ENCODE measurements at places on chromosomes 1 and 21.

GRCh38 chr1:152449661-152450060, 35.6 kb upstream of the CRNN start:
- DNase-seq, result no peak

GRCh38 chr1:156608981-156609380, 7.7 kb upstream of the GPATCH4 start:
- DNase-seq, result peak; percentile 62

DNA sequence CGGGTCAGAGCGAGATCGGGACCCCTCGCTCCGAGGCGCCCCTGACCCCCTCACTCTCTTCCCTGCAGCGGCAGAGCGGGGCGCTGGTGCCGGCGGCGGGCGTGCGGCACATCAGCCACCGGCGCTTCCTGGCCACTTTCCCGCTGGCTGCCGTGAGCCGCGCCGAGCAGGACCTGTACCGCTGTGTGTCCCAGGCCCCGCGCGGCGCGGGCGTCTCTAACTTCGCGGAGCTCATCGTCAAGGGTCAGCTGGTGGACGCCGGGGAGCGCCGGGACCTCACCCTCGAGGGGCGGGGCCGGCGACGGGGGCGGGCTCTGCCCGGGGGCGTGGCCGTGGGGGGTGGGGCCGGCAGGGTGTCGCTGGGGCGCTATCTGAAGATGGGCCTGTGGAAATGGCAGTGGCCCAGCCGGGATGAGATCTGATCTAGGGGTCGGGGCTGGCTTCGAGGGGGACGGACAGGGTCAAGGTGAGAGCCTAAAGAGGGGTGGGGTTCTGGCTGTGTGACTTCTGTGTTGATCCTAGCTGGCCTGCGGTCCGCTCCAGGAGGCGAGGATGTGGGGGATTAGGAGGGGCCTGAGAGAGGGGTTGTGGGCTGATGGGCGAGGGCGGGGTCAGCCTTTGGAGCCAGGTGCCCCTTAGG, 23.6 kb downstream of the PTPRU start:
- DNase-seq, result peak; percentile 45

- no peak for DNase-seq
Observed at GRCh38 chr1:119188926-119189325, 48.5 kb upstream of the WARS2 start.

DNA sequence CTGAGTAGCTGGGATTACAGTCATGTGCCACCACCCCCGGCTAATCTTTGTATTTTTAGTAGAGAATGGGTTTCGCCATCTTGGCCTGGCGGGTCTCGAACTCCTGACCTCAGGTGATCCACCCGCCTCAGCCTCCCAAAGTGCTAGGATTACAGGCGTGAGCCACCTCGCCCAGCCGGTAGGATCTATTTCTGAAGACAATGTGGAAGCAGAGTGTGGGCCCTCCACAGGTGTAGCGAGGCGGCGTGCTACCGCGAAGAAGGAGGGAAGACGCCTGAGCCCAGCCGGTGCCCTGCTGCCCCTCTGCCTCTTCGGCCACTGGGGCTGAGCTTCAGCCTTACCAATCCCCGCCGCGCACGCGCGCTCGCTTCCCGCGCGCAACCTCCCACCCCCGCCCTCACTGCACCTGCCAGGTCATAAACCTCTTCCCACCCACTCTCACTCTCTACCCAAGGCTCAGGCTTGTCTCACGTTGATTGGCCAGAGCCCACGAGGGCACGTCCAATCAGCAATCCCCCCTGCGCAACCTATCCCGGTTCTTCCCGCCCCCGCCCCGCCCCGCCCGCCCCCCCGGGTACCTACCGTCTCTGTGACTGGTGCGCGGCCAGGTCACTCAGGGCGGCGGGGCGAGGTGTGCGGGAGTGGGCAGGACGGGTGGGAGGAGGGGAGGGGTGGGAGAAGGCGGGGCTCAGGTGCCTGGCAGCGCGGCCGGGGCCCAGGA, 409 bp upstream of the HOOK1 start:
- DNase-seq, result peak; percentile 74

DNA sequence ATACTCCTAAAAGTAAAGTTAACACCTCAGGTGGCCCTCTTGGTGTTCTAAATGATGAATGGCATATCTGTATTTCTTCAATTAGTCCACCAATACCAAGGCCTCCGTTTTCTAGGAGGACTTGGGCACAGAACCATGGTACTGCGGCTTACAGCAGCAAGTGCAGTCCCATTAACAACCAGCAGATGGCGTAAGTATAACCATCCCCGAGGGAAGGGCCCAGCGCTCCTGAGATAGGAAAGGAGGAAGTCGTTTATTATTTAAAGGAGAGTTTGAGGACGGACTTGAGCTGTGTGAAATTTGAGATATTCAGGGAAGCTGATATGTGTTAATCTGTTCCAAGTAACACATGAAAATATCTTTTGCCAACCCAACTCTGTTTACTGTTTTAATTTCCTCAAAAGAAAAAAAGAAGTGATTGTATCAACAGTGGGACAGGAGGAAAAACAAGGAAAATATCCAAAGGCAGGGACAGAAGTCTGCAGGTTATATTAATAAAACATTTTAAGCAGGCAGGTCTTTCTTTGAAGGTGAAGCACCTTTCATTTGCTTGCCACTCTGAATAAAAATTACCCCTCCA, 37.7 kb upstream of the KCNJ15 start:
- peak; percentile 65 for DNase-seq

DNA sequence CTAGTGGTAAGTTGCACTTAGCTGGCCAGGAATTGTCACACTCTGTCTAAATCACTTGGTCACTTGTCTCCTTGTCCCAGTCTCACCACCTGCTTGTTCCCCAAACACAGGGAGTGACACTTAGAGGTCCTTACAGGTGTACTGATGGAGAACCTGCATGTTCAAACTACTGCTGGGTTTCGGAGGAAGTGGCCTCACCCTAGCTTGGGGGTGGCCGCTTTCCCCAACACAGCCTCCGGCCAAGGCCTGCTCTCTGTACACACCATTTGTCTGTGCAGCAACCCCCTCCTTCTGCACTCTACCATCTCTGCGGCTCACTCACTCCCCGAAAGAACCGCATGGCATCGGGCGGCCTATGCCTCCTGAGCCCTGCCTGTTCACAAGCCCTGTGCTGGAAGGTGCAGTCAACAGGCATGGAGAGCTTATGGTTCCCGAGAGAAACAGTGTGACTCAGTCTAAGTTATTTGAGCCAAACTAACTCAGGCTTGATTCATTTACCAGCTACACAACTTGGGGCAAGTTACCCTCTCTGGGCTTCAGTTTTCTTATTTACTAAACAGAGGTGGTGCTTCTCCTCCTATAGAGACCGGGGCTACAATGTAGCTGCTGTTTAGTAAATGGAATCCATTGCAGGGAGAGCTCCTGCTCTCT, 10.5 kb upstream of the SPRR4 start:
- DNase-seq, result no peak

GRCh38 chr1:245256528-245256927, 101.7 kb downstream of the KIF26B start:
- no peak for DNase-seq

DNA sequence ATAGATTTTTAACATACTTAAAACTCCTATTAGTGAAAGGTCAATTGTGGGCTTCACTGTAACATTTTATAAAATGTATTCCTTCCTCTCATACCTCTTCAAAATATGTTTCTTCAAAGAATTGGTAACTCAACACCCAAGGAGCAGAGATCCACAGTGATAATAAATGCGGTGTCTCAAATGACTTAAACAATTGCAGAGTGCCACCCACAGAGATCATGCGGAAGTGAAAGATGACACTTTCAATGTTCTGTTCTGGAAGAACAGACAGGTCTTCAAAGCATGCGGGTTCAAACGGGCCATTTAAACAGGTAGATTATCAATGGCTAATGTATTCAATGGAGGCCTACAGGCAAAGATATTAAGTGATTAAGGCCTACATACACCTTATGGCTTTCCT, 157.0 kb upstream of the GREM2 start:
- DNase-seq, result no peak

GRCh38 chr1:9293533-9294404, 1.1 kb downstream of the SPSB1 start:
- no peak for DNase-seq

DNA sequence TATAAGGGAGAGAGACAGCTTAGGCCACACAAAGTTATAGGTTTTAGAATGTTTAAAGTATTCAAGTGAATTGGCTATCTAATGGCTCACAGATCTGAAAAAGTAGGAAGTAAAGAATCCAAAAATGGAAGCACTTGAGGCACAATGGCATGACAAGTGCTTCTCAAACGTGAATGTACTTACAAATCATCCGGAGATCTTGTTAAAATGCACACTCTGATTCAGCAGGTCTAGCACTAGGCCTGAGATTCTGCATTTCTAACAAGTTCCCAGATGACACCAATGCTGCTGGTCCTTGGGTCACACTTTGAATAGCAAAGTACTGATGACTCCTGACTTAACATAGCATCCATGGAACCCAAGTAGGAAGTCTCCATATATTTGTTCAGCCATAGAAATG, 20.9 kb upstream of the AGL start:
- DNase-seq, result no peak

- no peak for DNase-seq
Observed at GRCh38 chr21:39136711-39137110, 46.5 kb downstream of the PSMG1 start.

DNA sequence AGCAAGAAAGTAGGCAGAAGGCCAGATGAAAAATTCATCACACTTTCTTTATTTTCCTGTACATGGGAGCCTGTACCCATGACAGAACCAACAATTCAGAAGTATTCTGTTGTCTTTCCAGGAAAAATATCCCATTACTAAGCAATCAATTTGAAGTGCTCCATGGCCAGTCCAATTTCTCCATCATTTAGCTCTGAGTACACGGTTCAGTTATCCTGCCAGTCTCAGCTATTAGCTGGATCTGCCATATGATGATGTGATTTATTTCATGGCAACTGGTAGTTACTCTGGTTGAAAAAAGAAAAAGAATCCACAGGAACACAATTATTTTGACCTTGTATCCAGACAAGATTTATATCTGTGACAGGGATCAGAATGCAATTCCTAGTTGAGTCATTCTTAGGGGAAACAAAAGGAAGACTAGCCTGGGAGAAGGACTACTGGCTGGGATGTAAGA, 70.6 kb upstream of the GORAB start:
- no peak for DNase-seq

DNA sequence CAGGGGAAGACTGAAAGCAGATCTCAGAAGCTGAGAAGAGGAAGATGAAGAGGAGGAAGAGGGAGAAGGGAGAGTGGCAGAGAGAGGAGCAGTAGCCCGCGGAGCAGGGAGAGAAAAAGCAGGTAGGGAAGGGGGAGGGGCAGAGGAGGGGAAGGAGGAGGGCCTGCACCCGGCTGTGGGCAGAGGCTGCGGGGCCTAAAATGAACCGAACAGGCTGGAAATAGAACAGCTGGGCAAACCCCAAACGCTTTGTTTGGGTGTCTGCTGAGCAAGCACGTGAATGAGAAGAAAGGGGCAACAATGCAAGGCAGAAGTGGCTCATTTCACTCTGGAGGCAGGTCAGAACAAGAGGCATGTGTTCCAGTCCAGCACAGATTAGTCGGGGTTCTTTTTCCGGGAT, 33.5 kb downstream of the KCNC4 start:
- DNase-seq, result no peak

- DNase-seq, result no peak
Observed at GRCh38 chr1:150365941-150366340, 2.0 kb downstream of the RPRD2 start.

- no peak for DNase-seq
Observed at GRCh38 chr1:217272385-217272784, 358.5 kb downstream of the GPATCH2 start.

DNA sequence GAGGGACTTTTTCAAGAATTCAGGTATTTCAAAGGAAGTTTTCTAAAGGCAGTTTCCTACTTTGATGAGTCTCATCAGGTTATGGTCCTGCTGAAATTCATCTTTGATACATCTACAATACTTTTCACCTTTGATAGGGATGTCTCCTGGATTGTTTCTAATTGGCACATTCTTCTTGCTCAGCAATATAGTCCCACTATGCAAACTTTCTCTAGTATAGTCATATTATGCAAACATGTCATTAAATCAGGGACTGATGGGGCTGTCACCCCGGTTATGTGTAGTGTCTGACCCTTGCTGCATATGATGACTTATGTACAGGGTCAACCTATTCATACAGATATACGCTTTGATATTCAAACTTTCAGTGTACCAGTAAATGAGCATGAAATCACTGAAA, 379 bp upstream of the FCRL1 start:
- DNase-seq, result no peak

DNA sequence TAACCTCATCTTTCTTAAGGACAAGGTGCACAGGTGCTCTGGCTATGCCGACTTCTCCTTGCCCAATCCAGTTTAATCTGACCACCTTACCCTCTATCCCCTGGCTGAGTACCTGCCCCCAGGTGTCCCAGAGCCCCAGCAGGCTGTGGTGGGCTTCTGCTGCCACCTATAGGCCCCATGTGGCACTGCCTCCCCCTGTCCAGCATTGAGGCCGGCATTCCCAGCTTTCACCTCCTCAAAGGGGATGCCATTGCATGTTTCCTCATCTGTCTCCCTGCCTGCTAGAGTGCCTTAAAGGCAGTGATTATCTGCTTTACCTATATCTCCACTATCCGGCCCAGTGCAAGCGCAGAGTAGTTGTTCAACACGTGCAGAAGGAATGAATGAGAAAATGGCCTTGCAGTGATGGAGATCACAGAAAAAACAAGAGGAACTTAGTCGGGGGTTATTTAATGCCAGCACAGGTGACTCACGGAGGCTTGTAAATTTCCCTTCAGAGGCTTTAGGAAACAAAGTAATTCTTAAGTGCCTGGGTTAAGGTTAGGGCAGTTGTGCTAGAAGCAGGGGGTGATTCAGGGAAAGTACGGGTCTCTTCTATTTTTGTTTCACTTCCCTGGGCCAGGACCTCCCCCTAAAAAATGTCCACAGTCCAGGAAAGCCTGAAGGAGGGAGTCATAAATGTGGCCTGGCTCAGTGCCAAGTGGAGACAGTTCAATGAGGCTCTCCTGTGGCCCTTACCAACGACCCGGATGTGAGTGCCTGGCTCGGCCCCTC, 131.8 kb upstream of the NGF start:
- peak; percentile 3 for DNase-seq

DNA sequence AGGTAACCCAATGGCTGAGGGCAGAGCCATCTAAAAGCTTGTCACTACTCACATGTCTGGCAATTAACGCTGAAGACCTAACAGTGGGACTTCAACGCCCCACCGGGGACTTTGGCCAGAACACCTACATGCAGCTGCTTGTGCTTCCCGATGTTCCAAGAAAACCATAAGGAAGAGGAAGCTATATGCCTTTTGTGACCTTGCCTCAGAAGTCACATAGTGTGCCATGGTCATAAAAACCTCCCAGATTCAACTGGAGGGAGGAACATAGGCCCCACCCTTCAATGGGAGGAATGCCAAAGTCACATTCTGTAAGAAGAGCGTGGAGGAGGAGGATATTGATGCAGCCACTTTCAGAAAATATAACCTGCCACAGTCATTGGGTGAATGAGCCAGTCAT, 147.8 kb upstream of the MAGI3 start:
- DNase-seq, result no peak

DNA sequence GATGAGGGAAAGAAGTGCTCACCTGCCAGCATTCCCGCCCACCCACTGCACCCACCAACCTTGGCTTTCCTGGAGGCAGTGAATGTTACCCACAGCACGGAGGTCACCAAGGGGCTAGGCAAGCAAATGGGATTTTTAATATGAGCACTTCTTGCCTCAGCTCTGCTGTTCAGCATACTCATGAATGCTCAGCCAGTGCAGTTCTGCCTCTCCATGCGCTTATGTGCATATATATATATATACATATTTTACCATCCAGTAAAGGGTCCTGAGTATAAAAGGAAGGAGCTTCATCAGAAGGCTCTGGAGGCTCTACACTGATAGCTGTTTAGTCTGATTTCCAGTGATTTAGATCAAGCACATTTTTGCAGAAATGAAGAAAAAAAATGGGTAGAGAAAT, 366.9 kb downstream of the SIPA1L2 start:
- no peak for DNase-seq
